Stimulated activated CD4-positive, alpha-beta T cell treated with anti-CD3 and anti-CD28 coated beads, Interleukin-4, amount 100 ng/mL, for 24 hours (primary cell): ENCODE measurements at places on chromosomes 11 and 22.

- DNase-seq = no peak
Measured at GRCh38 chr11:93686812-93687211, 25.3 kb downstream of the CEP295 start.

DNA sequence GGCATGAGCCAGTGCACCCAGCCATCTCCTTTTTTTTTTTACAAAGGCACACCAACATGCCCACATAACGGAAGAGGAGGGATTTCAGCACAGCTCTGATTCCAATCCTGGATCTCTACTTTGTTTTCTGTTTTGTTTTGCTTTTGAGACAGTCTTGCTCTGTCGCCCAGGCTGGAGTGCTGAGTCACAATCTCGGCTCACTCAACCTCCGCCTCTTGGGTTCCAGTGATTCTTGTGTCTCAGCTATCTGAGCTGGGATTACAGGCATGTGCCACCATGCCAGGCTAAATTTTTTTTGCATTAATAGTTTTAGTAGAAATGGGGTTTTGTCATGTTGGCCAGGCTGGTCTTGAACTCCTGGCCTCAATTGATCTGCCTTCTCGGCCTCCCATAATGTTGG lies 28.1 kb downstream of the VSTM5 start:
- no peak for DNase-seq

DNA sequence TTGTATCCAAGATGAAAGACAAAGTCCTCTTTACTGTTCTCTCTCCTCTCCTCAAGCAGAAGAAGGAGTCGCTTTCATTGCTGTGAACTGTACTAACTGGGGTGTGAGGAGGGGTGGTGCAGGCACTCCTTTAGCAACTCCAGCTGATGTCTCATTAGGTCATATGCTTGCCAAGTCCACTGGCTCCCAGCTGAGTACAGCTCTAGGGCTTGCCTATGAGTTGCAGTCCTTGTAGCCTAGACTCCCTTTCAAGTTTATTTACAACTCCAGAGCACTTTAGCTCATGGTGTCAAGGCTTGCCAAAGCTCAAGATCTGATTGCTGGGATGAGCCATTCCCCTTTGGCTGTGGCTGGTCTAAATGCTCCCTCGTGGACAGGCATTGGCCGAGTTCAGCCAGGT lies 55.1 kb upstream of the PDGFD start:
- DNase-seq = no peak

- no peak for DNase-seq
Measured at GRCh38 chr11:9643751-9644150, 20.1 kb upstream of the SWAP70 start.

- no peak for DNase-seq
Measured at GRCh38 chr22:44168206-44168605, 12.5 kb upstream of the PARVG start.
